Glutamatergic neuron (in vitro differentiated cells): ENCODE measurements at places on chromosomes 11 and 22. TPM values are rescaled to one million over a fixed set of nuclear protein-coding genes. Genes with fewer than 3 reads are reported as not detected.

PATE4 gene
- total RNA-seq, result not detected

GRCh38 chr22:46453006-46453828, 84.2 kb downstream of the CELSR1 start:
- no peak for DNase-seq

- no peak for DNase-seq
Measured at GRCh38 chr11:7577291-7578190, 63.7 kb downstream of the PPFIBP2 start.

GRCh38 chr11:6841694-6842093, 3.8 kb upstream of the OR10A5 start:
- no peak for DNase-seq

- DNase-seq, result no peak
Measured at GRCh38 chr11:119615003-119615881, 113.8 kb downstream of the NECTIN1 start.
